GDM1 (cell line): ENCODE measurements at places on chromosomes 3 and 15.

- DNase-seq: no peak
Measured at GRCh38 chr3:52313774-52314188, 2.3 kb upstream of the DNAH1 start.

DNA sequence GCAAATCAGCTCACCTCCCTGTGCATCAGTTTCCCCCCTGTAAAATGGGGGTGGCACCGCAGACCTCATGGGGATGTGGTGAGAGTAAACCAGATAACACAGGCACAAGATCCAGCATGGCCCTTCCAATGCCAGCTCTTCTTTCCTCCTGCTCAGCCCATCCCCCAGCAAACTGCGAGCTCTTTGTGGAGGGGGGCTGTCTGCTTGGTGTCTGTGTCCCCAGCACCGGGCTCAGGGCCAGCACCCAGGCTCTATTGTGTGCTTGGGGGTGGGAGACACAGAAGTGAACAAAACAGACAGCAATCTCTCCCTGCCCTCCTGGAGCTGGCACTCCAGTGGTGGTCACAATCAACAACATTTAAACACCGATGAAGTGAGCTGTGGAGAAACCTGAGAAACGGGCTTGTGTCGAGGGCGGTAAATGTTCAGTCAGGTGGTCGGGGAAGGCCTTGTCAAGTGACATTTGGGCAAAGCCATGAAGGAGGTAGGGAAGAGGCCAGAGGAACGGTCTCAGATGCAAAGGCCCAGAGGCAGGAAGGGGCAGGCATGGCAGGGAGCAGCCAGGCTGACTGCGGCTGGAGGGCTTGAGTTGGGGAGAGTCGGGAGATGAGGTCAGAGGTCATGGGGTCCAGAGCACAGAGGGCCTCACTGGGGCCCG, 28.4 kb downstream of the GRIP2 start:
- no peak for DNase-seq

GRCh38 chr3:172844428-172844827, 93.9 kb downstream of the ECT2 start:
- DNase-seq: no peak

DNA sequence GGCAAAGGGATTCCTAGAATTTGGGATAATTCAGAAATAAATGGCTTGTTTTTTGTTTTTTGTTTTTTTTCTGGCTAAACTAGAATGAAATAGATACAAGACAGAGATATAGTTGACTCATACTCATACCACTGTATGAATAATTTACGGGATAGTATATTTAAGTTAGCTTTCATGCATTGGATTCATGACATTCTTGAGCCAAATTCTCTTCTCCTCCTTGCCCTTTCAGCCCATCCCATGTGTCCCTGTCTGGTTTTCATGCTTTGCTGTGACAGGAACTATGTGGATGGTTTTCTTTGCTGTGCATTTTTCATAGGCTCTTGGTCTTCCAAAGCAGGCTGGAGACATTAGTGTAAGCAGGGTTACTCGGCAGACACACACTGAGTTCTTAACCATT, 66.6 kb upstream of the UMPS start:
- no peak for DNase-seq

- DNase-seq: no peak
Measured at GRCh38 chr15:46576646-46577395, 942.0 kb downstream of the SQOR start.

GRCh38 chr3:50534681-50535330, 31.4 kb upstream of the CACNA2D2 start:
- no peak for DNase-seq

GRCh38 chr15:85636351-85636750, 158.4 kb downstream of the KLHL25 start:
- DNase-seq: no peak

- peak; percentile 46 for DNase-seq
Measured at GRCh38 chr3:14810070-14810791, 8.5 kb upstream of the FGD5 start.
